Activated CD4-positive, CD25-positive, alpha-beta regulatory T cell (primary cell): ENCODE measurements at places on chromosomes 12 and 14.

- no peak for DNase-seq
Measured at GRCh38 chr14:73168274-73168673, 32.0 kb downstream of the PSEN1 start.

DNA sequence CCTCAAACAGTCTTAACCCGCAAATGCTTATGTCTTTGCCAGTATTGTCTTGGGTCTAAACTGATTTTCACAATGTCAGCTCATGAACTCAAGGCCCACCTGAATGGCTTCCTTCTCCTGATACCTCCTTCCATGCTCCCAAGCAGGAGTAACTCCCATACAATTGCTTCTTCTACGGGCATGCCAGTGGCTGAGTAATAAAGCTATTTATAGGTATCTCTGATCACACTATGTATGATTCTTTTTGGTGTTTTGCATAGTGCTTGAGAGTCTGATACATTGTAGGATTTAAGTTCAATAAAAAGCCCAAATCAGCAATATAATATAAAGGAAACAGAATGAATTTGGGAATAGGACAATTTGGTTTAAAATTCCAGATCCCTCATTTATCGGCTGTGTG is 235.0 kb upstream of the DCN start:
- no peak for DNase-seq

- no peak for DNase-seq
Measured at GRCh38 chr14:100303925-100304324, 2.3 kb downstream of the SLC25A29 start.

DNA sequence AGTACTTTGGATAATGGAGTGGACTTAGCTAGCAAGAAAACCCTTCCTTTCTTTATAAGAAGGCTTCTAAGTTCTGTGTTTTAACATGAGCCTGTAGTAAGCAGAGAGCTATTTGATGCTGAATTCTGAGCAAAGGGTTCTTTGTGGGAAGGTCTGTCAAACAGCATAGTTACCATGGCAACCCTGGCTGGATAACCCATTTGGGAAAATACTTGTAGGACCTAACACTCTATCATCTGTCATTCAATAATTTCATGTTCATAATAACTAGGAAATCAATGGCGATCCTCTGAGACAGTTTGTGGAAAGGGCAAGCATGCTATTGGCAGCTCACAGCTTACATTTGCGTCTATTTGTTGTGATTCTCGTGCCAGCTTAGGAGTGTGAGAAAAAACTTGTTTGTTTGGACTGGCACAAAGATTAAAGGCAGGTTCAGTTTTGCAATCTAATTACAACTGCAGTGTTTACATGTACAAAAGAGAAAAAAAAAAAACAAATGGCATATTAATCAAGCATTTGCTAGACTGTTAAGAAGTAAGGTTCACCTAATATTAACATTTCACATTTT is 219.2 kb downstream of the PDZRN4 start:
- DNase-seq, result no peak

DNA sequence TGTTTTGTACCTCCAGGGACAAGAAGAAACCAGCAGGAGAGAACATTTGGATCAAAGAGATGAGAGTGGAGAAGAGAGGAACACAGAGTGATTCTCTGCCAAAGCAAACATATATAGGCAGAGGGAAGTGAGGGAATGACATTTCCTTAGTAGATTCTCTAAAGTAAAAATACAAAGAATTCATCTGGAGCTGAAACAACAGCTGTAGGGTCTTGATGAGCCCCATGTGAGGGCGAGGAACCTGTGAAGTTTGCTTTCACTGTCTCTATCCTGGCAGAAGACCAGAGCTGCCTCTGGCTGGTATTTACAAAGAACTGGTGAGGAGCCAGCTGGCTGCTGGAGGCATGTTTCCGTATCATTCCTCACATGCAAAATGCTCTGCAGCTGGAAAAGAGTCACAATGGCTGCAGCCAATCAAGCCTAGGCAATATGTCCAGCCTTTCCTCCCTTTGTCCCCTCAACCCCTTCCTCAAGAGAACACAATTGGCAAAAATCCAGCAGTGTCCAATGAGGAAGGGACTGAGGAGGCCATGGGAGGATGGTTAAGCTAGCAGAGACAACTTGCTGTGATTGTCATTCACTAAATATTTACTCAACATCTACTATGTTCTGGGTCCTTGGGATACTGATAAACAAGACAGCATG is 122.5 kb downstream of the PHLDA1 start:
- DNase-seq, result no peak

DNA sequence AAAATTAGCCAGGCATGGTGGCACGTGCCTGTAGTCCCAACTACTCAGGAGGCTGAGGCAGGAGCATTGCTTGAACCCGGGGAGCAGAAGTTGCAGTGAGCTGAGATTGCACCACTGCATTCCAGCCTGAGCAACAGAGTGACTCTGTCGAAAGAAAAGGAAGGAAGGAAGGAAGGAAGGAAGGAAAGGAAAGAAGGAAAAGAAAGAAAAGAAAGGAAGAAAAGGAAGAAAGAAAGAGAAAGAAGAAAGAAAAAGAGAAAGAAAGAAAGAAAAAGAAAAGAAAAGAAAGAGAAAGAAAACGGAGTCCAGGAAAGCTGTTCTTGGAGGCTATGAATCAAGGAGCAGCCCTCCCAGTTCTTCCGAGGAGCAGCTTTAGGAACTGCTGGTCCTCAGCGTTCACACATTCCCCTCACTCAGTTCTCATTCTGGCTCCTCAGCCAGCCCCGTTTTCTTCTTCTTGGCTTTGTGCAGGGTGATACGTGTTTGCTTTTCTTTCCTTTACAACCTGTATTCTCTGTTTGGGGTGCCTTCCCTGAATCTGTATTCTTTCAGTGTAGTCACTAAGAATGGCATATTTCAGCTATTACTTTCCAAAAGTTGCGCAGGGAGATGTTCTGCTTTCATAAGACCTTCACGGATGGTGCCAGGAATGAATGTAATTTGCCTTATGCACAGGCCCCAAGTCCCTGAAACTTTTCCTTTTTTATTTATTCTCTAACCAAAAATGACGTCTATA is 12.2 kb downstream of the FBXL14 start:
- DNase-seq, result no peak

- DNase-seq, result no peak
Measured at GRCh38 chr12:72570601-72571000, 298.4 kb downstream of the TRHDE start.

- no peak for DNase-seq
Measured at GRCh38 chr14:65352964-65353530, 59.5 kb upstream of the FUT8 start.
